ENCODE measurements at places on chromosomes 7 and 10. TPM values are rescaled to one million over a fixed set of nuclear protein-coding genes. Genes with fewer than 3 reads are reported as not detected.

STOX1 gene
- not detected for total RNA-seq

PMS2 gene
- 20.8 TPM for total RNA-seq

AGAP4 gene
- total RNA-seq: 6.4 TPM

DNAJB9 gene
- total RNA-seq: 53.2 TPM
